ENCODE measurements at places on chromosomes 1 and 21. TPM values are rescaled to one million over a fixed set of nuclear protein-coding genes. Genes with fewer than 3 reads are reported as not detected.

DNA sequence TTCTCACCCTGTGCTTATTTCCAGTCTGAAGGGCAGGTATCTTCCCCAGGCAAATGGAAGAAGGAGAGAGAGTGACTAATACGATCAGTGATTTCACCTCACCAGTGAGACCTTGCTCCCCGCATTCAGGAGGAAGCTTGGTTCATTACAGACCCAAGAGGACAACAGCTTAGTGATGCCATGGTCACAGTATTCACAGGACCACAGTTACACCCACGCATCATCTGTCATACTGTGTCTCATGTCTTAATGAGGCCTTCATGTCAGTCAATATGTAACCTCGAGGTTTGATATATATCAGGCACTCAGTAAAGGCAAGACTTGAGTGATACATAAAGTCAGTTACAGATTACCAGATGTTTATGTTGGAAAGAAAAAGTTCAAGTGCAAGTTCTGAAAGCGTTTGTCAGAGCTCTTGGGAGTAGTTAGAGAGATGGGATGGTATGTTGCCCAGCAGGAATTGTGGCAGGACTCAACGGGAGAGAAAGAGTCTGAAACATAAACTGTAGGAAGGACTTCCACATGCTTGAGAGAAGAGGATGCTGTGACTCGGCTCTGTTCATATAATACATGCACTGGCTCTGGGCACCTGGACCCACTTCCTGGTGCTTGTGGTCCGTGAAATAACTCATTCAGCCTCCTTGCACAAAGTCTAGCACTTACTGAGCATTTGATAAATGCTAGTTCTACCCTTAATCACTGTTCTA, 33.3 kb downstream of the GNPAT start:
- no peak for DNase-seq
- peak overlapping the region; percentile 32 for H3K27ac ChIP-seq
- peaks cover 3% of the 10 kb centered on the region for H3K4me1 ChIP-seq

DNA sequence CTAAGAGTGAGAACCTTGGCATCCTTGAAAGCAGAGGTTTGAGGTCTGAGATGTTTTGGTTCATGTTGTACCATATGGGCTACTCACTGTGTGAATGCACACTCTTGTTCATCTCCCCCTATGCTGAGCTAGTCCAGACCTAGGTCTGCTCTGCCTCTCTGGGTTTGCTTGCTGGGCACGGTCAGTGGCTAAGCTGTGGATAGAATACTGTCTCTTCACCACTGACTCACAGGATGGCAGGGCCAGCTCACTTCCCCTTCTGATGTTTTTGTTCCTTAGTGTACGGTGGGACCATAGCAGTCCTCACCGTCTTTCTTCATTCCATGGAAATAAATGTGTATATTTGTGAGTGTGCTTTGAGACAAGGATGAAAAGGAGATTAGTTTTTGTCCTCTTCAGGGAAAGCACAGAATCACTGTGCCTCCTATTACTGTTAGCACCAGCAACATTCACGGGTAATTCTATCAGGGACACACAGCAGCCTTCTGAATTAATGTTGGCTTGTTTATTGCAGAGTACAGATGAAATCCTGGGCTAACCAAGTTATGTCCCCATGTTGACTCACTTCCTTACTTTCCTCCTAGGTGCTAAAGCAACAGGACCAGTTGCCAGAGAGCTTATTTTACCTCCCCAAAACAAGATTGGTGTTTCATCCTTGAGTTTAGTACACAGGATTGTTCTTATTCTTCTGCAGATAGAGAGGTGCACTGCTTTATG, 56.9 kb upstream of the IVNS1ABP start:
- H3K36me3 ChIP-seq: no peaks in the 10 kb centered on the region
- no peak for DNase-seq
- H3K27ac ChIP-seq: no peak overlapping the region

The MSH4 gene
- total RNA-seq: 1.1 TPM

The SLAMF7 gene
- total RNA-seq: 16.4 TPM

The PODN gene
- not detected for total RNA-seq

DNA sequence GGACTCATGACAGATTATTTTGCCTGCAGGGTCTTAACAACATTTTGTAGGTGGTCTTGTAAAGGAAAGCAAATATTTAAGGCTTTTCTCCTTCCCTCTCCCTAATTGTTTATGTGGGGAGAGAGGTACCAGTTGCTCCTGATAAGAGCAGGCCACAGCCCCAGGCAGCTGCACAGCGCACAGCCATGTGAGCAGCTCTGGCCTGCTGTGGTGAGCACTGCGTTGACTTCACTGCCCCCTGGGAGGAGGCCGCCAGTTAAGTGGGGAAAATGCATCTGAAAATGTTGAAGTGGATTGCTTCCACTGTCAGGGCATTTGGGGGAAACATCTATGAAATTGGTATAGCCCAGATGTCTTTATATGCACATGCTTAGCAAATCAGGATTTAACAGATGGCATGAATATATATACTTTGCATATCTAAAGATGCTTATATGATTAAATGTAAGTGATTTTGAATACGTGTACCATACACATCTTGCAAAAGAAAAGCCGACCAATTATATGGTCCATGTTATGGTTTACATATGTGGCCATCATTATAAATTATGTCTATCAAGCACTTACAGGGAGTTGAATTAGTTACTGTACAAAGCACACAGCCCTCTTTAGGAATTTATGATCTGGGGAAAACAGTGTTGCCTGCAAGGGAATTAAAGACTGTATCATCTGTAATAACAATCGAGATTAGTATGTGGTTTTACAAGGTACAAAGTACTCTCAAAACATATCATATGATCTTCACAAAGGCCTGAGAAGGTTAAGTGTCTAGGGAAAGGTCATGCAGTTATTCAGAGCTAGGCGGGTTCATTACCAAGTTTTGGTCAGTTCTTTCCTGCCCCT, 132.1 kb downstream of the RHOU start:
- H3K27me3 ChIP-seq: no peaks in the 10 kb centered on the region
- no peak for DNase-seq
- peaks cover 18% of the 10 kb centered on the region for H3K4me1 ChIP-seq
- no peak overlapping the region for H3K27ac ChIP-seq
- H3K4me3 ChIP-seq: no peak overlapping the region

Measured in naive thymus-derived CD4-positive, alpha-beta T cell (primary cell).